ENCODE measurements at places on chromosomes 13 and 19.
A peak's percentile ranks its signal among the peaks of the same experiment; 100 is the strongest.

DNA sequence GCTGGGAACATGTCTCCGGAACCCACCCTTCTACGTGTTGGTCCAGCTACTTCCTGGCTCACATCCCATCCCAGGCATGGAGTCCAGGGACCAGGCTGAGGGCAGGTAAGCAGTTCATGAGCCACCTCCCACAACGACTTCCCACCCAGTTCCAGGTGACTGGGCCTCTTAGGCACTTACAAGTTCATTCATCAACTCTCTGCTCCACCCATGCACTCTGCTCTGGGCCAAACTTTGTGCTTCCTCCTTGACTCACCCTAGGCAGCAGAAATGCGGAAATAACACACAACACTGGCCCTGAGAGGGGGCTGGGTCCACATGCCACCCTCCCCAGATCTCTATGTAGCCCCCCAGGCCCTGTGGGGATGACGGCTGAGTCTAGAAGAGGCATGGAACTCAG lies 20.5 kb downstream of the IQCN start:
- no peak for DNase-seq

DNA sequence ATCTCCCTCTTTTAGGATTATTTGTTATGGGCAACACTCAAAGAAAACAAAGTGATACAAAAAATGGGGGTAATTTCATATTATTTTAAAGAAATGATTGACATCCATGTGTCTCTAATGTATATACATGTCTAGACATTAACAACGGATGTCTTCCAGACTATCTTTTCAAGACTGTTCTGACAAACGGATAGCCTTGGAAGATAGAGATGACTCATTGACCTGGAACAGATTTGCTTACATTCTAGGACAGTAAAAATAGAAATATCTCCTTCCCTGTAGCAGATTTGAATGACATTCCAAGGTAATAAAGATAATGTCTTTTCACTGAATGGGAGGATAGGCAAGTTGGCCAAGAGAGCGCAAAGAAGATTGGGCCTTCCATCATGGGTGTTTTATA lies 26.2 kb upstream of the SLITRK6 start:
- no peak for DNase-seq

DNA sequence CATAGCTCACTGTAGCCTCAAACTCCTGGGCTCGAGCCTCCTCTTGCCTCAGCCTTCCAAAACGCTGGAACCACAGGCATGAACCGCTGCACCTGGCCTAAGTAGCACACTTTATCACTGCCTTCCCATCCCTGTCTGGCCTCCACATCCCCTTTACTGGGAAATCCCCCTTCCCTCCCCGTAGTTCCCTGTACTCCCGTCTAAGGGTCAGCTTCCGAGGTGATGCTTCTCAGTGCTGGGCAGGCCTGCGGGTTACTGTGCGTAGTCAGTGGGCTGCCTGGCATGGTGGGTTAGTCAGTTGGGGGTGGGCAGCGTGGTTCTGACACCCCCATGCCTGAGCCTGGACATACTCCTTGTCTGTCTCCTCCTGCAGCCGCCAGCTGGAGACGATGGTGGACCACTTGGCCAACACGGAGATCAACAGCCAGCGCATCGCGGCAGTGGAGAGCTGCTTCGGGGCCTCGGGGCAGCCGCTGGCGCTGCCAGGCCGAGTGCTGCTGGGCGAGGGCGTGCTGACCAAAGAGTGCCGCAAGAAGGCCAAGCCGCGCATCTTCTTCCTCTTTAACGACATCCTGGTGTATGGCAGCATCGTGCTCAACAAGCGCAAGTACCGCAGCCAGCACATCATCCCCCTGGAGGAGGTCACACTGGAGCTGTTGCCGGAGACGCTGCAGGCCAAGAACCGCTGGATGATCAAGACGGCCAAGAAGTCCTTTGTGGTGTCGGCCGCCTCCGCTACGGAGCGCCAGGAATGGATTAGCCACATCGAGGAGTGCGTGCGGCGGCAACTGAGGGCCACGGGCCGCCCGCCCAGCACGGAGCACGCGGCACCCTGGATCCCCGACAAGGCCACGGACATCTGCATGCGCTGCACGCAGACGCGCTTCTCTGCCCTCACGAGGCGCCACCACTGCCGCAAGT lies 8.4 kb downstream of the PLEKHF1 start:
- no peak for DNase-seq

- DNase-seq: no peak
Measured at GRCh38 chr13:109454167-109454917, 332.0 kb downstream of the IRS2 start.

GRCh38 chr13:87954091-87954490 lies 282.9 kb downstream of the SLITRK5 start:
- no peak for DNase-seq

DNA sequence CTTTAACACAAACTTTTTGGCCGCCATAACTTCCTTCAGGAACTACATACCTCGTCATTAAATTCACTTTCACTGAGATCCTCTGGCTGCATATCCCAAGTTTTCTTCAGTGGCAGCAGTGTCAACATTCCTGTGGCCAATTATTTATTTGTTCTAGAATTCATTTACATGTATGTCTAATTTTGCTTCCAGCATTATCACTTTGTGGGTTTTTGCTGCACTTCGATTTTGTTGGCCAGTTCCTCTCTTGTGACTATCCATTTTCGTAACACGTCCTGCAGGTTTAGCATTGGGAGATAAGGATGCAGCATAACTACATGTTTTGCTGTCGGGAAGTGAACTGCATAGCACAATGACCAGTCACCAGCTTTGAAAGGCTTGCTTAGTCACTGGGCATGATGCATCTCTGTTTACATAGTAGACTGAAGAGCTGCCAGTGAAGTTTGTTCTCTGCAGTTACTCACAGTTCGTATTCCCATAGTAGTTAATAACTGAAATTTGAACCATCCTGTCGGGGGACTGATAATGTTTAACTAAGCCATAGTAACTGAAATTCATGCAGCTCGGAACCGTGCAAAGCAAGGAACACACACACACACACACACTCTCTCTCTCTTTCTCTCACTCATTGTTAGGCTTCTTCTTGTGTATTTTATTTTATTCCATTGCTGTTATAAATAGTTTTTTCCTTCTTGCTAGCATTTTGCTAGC lies 28.3 kb downstream of the ZNF507 start:
- no peak for DNase-seq

GRCh38 chr13:34076943-34077703 lies 259.2 kb downstream of the RFC3 start:
- peak; percentile 13 for DNase-seq

Measured in germinal center (tissue), 1 donor.